ENCODE measurements at places on chromosomes 2 and 18. TPM values are rescaled to one million over a fixed set of nuclear protein-coding genes. Genes with fewer than 3 reads are reported as not detected.

HS1BP3 gene
- total RNA-seq = 10.1 TPM

GALM gene
- 90.2 TPM for total RNA-seq

GALNT13 gene
- not detected for total RNA-seq

BOLL gene
- total RNA-seq = not detected

M1AP gene
- not detected for total RNA-seq

PFN4 gene
- not detected for total RNA-seq

MARCO gene
- not detected for total RNA-seq

ST8SIA5 gene
- not detected for total RNA-seq

TCF4 gene
- total RNA-seq = not detected

Measured in activated CD4-positive, alpha-beta memory T cell treated with anti-CD3 and anti-CD28 coated beads for 36 hours (primary cell).